Brain microvascular endothelial cell (primary cell): ENCODE measurements at places on chromosomes 5 and 9.
A peak's percentile ranks its signal among the peaks of the same experiment; 100 is the strongest.

DNA sequence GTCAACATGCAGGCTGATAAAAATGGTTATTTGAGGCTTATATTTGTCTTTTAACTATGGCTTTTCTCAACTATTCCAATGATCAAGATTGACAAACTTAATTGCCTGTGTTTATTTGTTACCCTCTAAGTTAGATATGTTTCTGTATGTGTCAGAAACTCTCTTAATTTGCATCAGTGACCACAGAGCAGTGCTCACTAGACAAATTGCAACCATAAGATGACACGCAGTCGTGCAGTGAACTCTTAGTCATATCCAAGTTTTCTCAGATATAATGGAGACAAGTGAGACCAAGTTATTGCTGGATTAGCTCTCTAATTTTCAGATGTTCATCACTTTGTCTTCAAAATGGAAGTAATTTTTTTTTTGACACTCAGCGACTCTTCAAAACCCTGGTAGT is 342.2 kb upstream of the RFX3 start:
- no peak for DNase-seq

DNA sequence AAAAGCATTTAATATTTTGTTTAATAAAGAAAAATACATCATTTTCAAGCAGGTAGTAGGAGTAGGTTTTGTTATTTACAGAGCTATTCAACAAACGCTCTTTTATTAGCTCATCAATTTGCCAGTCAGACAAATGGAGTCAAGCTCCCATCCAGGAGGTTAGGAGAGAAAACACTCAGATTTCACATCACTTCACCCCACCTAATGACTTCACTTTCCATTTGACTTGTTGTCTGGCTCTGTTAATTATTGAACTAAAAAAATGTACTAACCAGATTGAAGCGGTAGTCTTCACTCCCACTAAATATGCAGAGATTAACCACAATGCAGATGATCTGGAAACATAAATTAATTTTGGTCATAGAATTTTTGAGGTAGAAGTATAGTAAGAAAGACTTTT is 193.6 kb upstream of the VCAN start:
- no peak for DNase-seq

DNA sequence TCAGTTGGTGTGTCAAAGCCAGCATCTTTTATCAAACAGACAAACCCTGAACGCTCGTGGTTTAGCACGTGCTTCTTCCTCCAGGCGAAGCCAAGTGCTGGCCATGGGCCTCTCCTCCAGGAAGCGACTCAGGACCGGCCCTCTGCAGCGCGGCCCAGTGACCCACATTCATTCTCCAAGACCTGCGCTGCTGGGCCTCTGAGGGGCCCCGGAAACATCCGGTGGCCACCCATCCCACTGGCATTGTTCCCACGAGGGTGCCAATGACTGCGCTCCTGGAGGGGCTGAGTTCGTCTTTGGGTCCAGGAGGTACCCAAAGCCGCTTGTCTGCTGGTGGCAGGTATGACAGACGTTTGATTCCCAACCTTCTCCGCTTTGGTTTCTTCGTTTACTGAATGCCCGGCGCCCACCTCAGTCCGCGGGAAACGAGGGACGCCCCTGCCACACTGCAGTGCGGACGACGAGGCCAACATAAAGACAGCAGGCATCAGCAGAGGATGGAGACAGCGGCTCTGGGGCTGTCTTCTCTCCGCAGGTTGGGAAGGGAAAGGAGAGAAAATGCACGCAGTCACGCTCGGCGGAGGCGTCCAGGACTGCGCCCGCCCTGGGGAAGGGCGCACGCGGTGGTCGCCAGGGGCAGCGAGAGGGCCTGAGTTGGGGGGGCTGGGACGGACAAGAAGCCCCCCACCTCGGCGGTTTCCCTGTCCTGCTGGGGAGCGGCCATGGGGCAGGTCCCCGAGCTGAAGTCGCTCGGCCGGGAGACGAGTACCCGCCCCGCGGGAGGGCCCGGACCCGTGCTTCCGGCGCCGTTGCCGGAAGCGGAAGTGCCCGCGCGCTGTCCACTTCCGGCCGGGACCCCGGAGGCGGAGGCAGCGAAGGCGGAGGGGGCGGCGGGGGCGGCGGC is at the start of gene EXOC3:
TSS of gene EXOC3 (plus strand) at position 842 of the 904 bp plus-strand sequence. CDS start 3,030 bp downstream, outside the sequence.
- DNase-seq: peak; percentile 31

GRCh38 chr5:143251190-143251589 is 152.3 kb downstream of the NR3C1 start:
- DNase-seq: no peak

- DNase-seq: no peak
These were observed 13.3 kb downstream of the ODF2 start for GRCh38 chr9:128469070-128469469.

DNA sequence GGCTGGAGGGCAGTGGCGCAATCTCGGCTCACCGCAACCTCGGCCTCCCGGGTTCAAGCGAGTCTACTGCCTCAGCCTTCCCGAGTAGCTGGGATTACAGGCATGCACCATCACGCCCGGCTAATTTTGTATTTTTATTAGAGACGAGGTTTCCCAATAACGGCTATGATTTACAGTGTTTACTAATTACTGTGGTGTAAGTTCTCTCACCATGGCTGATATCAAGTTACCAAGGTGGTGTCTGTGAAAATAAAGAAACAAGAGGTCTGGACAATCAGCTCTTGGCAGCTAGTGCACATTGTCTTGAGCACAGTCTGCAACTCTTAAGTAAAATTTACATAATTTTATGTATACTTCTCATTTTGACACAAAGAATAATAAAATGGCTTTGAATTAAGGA is 385.5 kb upstream of the COX7C start:
- DNase-seq: no peak

DNA sequence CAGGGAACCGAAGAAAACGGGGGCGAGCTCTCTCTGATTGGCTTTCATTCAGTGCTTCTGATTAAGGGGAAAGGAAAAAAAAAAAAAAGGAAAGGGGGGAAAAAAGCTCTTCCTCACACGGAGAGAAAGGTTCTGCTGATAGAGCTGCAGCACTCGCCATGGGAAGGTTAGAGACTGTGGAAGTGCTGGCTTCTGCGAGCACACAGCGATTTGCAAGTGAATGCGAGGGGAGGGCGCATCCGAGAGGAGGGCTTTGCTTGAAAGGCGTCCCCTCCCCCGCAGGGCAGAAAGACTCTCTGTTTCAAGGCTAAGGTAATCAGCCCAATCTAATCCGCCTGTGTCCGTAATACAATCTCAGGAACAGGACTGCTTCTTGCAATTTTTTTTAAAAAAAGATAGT is at the start of gene CDH10:
TSS of gene CDH10 (minus strand) at position 218 of the 400 bp plus-strand sequence. CDS start 51,488 bp downstream, outside the sequence.
- DNase-seq: no peak

DNA sequence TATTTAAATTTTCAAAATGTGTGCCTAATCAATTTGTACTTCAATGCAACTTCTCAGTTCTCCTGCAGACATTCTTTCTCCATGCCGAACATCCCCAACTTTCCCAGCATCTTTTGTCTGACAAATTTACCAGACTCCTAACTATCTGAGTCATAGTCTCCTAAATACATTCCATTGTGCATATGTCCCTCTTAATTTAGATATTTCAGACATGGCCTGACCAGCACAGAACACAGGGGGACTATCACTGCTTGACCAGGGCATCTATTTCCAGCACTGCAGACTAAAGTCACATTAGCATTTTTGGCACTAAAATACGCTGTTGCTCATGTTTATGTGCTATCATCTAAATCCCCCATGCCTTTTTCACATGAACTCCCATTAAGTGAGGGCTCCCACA is 71.9 kb downstream of the ITGA1 start:
- DNase-seq: peak; percentile 94

- DNase-seq: no peak
These were observed 29.6 kb downstream of the MLLT3 start for GRCh38 chr9:20592673-20593072.

DNA sequence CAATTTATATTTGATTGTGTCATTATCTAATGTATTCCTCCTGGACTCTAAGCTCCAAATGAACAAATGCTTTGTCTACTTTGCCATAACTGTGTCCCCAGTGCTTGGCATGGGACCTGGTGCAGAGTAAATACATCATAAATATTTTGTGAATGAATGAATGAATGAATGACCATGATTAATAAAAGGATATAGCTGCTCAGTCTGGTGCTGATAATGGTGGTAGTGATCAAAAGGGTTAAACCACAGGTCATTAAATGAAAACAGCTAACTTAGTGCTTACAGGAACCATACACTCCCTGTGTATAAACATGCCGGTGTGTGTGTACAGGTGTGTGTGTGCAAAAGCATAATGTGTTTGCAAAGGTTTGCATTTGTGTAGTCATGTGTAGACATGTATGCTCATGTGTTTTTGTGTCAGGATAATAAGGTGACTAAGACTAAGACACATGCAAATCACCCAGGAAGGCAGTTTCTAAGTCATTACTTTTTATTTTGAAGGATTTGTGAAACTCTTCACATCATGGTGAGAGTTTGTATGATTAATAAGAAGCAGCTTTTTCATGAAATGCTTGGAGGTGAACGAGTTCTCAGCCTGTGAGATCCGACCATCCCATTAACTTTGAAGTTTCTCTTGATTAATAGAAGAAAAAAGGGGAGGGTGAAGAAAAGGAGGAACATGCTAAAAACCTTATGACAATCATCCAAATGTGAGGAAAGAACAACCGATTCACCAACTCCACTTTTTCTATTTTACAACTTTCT is 24.6 kb downstream of the SPARC start:
- no peak for DNase-seq

DNA sequence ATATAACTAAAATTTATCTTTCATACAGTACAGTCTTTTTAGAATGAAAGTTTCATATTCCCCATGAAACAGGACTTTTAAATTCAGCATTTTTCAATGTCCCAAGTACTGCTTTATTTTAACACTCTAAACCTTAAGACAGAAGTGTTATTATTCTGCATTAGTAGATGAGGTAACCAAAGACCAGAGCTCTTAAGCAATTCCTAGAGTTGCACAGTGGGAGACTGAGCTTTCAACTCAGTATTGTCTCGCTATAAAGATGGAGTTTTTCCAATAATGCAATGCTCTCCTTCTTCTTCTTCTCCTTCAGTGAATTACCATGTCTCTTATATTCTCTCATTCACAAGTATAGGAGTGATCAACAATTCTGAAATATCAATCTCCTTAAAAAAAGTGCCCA is 479.7 kb downstream of the CETN3 start:
- DNase-seq: no peak

- no peak for DNase-seq
These were observed 391.6 kb upstream of the CHD1 start for GRCh38 chr5:99320436-99320835.

DNA sequence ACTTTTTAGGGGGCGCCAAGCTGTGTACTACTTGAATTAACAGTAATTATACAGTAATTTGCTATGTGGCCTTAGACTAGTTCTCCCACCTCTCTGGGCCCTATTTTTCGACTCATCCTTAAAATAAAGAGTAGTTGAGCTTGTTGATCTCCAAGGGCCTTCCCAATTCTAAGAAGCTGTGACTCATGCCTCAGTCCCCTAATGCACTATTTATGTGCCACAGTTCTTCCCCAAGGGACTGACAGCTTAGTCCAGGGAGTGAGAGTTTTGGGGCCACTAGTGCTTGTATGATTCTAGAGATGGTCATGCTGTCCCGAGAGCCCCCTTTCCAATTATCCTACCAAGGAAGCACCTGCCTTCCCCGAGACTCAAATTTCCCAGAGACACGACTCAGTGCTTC is 149.7 kb downstream of the PAPPA start:
- DNase-seq: no peak

- DNase-seq: no peak
These were observed 80.1 kb downstream of the PRRT1B start for GRCh38 chr9:131625508-131625787.

- no peak for DNase-seq
These were observed 554.0 kb upstream of the ARRDC3 start for GRCh38 chr5:91937121-91937520.

DNA sequence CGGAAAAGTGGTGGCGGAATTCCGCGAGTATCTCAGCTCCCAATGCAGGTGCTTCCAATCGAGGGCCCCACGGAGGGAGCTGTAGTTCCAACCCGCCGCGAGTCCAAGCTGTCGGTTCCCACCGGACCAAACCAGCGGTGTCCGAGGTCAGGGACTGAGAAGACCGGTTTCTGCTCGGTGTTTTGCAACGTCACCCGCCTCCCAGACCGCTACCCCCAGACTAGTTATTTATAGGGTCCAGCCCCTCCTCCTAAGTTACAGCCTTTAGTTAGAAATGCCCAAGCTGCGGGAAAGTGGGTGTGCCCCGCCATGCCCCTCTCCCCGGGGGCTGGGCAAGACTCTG is 677 bp upstream of the MYORG start:
- DNase-seq: no peak
